NCI-H69 (cell line): ENCODE measurements at places on chromosomes 5 and 9.

- DNase-seq: no peak
Measured at GRCh38 chr5:32851559-32852173, 140.5 kb downstream of the NPR3 start.

GRCh38 chr9:116387934-116388698 lies 234.5 kb downstream of the PAPPA start:
- peak; percentile 65 for DNase-seq

GRCh38 chr9:129140397-129141065 lies 29.3 kb downstream of the PTPA start:
- DNase-seq: peak; percentile 85

DNA sequence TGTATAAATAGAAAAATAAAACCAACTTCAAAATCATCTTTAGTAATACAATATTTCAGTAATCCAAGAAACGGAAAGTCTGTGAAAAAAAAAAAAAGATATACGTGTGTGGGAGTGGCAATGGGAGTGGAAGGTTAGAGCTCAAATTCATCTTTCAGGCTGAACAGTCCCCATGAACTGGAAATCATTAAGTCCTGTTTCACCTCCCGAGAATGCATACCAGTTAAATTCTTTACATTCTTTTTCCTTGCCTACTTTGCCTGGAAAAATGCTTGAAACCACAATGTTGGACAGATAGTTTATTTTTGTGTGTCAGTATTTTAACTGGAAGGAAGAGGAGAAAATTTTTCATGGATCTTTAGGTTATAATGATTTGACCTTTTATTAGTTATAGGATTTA lies 166.8 kb downstream of the MUSK start:
- DNase-seq: no peak

- DNase-seq: peak; percentile 13
Measured at GRCh38 chr5:65395526-65396155, 86.1 kb downstream of the ADAMTS6 start.

DNA sequence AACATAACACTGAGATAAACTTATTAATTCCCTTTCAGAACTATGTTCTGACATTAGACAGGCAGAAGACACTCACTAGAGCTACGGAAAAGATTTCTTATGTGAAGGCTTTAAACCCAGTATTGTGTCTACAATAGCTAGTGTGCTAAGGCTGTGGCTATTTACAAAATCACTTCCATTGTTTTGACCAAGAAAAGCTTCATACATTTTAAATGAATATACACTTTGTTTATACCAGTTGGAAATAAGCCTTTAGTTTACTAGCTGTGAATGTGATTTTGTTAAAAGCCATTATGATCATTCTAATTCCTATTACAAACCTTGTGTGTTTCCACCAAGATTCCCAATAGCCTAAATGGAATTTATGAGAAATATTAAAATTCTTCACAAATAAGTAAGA lies 83.0 kb downstream of the AGTPBP1 start:
- no peak for DNase-seq

DNA sequence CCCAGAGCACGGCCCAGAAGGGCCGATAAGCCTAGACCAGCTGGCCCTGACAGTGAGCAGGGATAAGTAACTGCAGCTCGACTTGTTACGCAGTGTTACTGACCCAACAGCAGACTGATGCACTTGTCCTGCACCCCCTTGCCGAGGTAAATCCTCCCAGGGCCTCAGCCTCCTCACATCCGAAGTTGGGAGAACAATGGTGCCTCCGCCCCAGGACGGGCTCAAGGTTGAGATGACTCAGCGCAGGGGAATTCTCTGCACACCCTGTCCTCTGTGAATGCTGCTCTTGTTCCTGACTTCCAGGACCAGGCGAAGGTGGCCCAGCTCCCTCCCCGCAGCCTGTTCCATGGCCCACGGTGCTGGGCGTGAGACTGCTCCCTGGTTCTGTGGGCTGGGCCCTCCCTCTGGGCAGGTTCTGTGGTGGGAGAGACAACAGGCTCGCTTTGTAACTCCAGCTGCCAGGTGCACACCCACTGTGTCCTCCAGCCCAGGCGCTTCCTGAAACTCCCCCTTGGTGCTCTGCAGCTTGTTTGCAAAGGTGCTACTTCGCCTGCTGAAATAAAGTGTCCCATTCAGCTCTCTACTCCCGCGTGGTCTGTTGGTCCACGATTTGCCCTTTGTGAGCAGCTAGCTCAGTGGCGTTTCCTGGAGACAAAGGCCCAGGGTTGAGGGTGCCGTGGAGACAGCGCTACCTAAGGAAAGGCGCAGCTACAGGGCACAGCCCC lies 40.1 kb upstream of the SLC6A19 start:
- no peak for DNase-seq

DNA sequence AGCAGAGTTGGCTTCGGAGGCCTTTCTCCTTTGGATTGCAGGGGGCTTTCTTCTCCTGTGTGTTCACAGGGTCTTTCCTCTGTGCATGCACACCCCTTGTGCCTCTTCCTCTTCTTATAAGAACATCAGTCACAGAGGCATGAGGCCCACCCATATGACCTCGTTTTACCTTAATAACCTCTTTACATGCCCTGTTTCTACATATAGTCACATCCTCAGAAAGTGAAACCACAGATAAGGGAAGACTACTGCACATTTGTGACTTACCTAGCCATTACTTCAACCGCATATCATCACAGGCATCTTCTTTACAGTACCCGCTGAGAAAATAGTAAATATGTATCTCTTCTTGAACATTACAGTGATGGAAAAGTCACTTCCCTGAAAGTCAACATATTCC lies 204.9 kb upstream of the TARS1 start:
- no peak for DNase-seq

DNA sequence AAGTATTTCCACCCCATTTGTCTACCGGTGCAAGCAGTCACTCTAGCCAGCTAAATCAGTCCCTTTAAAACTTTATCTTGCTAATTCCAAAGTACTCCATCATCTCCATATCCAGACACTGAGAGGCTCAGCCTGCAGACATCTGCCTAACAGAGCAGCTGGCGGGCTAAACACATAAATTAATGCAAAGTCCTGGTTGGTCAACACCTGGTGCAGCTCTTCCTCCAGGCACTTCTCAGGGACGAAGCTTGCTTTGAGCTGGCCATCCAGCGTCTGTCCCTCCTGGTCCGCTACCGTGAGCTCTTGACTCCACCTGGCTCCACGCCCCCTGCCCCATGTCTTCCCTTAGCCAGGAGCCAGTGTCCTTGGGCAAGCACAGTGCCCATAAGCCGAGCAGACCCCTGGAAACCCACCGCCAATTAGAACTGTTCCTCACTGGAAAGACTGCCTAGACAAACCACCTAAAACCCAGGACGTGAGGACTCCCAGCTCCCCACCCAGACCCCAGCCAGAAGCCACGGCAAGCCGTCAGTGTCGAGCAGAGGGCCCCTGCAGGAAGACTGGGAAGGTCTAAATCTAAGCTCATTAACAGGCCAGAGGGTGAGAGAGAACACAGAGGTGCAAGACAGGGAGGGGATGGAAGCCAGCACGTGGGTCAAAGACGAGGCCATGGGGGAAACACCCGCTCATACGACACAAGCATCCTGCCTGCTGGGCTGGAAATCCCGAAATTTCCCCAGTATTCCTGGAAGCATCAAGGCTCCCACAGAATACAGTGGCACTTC lies 120.0 kb downstream of the COL23A1 start:
- DNase-seq: no peak
